Small intestine (tissue), 16 donors: ENCODE measurements at places on chromosomes 6 and 20. TPM values are rescaled to one million over a fixed set of nuclear protein-coding genes. Genes with fewer than 3 reads are reported as not detected.

GRCh38 chr20:33099843-33100538 is 20.5 kb downstream of the BPIFB4 start:
- no peaks in the 10 kb centered on the region for H3K36me3 ChIP-seq
- H3K4me1 ChIP-seq: no peaks in the 10 kb centered on the region
- H3K4me3 ChIP-seq: no peak overlapping the region
- H3K27me3 ChIP-seq: no peaks in the 10 kb centered on the region
- H3K27ac ChIP-seq: no peak overlapping the region

DNA sequence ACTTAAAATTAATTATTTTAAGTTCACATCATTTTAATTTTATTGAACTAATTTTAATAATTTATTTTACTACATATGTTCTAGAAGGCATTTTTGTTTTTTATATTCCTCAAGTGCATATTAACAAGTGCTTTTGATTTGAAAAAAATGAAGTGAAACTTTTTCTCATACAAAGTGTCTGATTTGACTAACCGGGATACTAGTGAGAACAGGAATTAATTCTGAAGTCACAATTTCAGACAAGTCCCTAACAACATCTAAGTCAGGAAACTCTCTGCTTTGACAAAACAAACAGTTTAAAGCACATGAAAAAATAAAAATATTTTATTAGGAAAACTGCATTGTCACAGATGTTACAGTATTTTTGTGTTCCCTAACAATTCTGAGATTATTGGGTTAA is 1166.3 kb upstream of the CITED2 start:
- no peaks in the 10 kb centered on the region for H3K4me1 ChIP-seq
- no peak for DNase-seq
- no peak overlapping the region for H3K27ac ChIP-seq
- no peaks in the 10 kb centered on the region for H3K27me3 ChIP-seq

DNA sequence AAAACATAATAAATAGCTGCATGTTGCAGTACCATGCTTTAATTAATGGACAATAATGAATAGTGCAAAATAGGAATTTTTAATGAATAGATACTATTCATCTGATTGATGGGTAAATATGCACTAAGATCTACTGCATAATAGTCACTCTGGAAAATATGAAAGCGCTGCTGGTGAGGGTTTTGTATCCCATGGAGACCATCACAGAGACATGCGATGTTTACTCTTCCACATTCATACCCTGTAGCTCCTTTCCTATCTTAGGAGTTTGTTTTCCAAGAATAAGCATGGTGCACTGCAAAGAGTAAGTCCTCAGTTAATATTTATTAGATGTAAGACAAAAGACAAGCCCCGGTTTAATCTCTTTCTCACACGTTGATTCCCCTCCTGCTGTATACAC is 81.4 kb downstream of the NRSN1 start:
- no peak for DNase-seq
- peaks cover 4% of the 10 kb centered on the region for H3K36me3 ChIP-seq
- no peak overlapping the region for H3K27ac ChIP-seq
- no peak overlapping the region for H3K4me3 ChIP-seq

DNA sequence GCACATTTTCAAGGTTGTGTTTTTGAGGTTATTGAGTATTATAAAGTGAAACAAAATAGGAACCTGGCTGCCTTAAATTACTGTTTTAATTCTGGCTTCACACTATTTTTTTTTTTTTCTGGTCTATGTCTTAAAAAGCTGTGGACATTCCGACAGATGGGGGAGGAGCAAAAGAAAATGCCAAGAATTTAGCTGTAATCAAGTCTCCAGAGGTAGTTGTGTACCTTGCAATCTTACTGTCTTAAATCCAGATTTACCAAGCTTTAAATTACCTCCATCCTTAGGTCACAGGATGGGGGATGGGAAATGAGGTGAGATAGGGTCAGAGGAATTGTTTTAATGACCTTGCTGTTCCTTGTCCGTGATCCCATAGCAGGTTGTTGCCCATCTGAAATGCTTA is 182.8 kb downstream of the UTRN start:
- H3K4me3 ChIP-seq: no peak overlapping the region
- no peak overlapping the region for H3K27ac ChIP-seq
- no peaks in the 10 kb centered on the region for H3K27me3 ChIP-seq

DNA sequence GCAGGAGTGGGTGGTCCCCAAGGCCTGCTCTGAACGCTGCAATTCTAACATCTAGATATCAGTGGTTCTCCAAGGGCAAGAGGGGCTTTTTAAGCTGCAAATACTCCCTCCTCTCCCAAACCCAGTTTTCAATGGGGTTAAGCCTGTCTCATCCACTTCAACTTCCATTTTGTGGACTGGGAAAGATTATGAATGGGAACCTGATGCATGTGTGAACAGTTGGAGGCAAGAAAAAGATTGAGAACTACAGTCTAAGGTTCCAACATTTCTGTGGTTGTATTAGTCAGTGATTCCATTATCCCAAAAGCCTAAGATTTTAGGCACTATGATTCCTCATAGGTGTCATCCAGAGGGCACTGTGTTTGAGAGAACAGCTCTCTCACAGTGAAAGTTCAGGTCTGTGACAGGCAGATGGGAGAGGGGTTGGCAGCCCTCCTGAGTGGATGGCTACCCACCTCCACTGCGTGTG is 53.7 kb downstream of the HNF4A start:
- peaks cover 3% of the 10 kb centered on the region for H3K27me3 ChIP-seq
- peaks cover 89% of the 10 kb centered on the region for H3K4me1 ChIP-seq
- peak overlapping the region; percentile 87 for H3K27ac ChIP-seq
- H3K36me3 ChIP-seq: no peaks in the 10 kb centered on the region
- DNase-seq: no peak

GRCh38 chr20:8183526-8183925 is 51.5 kb downstream of the PLCB1 start:
- H3K27ac ChIP-seq: no peak overlapping the region
- no peak for DNase-seq
- H3K36me3 ChIP-seq: no peaks in the 10 kb centered on the region

DNA sequence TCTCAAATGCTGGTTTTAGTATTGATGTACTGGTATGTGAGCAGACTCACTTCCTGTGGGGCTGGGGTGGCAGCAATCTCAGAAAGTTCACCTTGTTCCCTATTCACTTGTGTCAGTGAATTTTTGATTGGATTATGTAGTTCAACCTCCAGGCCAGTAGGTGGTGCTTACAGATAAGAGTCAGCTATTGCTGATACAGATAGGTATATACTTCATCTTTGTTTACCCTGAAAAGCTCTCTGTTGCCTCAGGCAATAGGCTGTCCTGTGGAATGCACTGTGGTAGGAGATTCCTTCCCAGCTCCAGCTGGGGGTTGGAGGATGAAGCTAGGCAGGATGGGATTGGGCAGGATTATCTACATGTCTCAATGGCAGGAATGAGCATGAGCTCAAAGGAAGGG is 851.2 kb upstream of the EYS start:
- no peaks in the 10 kb centered on the region for H3K4me1 ChIP-seq
- no peaks in the 10 kb centered on the region for H3K36me3 ChIP-seq
- DNase-seq: no peak
- H3K27ac ChIP-seq: no peak overlapping the region
- no peaks in the 10 kb centered on the region for H3K27me3 ChIP-seq

GRCh38 chr6:134152767-134153485 is 100.5 kb upstream of the SLC2A12 start:
- no peaks in the 10 kb centered on the region for H3K4me1 ChIP-seq
- H3K4me3 ChIP-seq: no peak overlapping the region
- H3K36me3 ChIP-seq: no peaks in the 10 kb centered on the region
- H3K27me3 ChIP-seq: no peaks in the 10 kb centered on the region
- no peak overlapping the region for H3K27ac ChIP-seq

- peak; percentile 23 for DNase-seq
- no peak overlapping the region for H3K4me3 ChIP-seq
- no peaks in the 10 kb centered on the region for H3K27me3 ChIP-seq
- H3K27ac ChIP-seq: no peak overlapping the region
- no peaks in the 10 kb centered on the region for H3K36me3 ChIP-seq
Measured at GRCh38 chr6:113731541-113731940, 125.6 kb upstream of the MARCKS start.

DNA sequence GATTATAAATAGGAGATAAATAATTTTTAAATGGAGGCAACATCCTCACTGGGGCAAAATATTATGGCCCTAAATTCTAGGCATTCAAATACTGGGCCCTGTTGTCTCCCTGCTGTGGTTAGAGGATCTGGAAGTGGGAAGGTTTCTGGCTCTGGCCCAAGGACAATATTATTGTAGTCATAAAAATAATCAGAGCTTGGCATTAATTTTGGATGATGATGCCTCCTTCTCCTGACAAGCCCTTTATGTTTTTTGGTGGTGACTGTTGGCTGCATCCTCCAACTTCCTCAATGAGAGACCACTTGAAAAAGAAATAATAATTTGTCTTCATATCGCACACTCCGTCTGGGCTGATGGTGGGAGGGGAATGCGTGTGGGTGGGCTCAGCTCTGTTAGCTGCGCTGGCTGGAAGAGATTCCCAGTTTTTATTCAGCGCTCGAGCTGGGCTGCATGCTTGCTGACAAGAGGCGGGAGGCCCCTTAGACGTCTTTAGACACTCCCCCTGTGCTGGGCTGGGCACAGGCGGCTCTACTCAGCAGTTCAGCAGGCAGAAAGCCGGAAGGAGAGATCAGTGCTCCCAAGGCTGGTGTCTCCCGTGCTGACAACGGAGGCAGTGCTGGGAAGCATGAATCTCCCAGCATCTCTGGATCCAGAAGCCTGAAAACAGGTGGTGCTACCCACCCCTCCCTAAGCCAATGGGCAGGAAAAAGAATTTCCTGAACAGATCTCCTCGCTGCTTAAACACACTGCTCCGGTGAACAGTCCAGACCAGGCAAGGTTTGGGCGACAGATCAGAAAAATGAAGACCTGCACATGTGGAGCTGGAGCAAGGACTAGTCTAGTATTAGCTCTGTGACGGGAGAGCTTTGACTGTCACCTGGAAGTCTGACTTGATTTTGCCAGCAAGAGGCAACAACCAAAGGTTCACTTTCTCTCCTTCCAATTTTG is 97.7 kb downstream of the SYCP2 start:
- H3K36me3 ChIP-seq: no peaks in the 10 kb centered on the region
- H3K27ac ChIP-seq: no peak overlapping the region
- H3K4me1 ChIP-seq: peaks cover 11% of the 10 kb centered on the region
- DNase-seq: peak; percentile 82
- H3K4me3 ChIP-seq: peak overlapping the region; percentile 3
- H3K27me3 ChIP-seq: no peaks in the 10 kb centered on the region

DNA sequence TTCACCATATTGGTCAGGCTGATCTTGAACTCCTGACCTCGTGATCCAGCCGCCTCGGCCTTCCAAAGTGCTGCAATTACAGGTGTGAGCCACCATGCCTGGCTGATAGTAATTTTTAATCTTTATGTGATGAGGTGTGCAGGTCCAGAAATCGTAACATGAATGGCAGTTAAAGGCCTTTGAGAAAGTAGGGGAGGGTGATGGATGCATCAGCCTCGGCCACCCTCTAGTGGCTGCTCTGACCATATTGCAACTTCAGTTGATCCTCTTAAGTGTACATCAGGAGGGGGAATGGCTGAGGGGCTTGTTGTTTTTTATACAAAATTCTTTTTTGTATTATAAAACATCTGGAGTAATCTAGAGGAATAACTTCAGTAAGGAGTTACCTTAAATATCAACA is 193.0 kb downstream of the ZFAND3 start:
- no peak overlapping the region for H3K4me3 ChIP-seq
- no peak overlapping the region for H3K27ac ChIP-seq
- DNase-seq: peak; percentile 51

GRCh38 chr6:35294308-35294945 is 3.2 kb upstream of the DEF6 start:
- peaks cover 18% of the 10 kb centered on the region for H3K4me1 ChIP-seq
- peaks cover 17% of the 10 kb centered on the region for H3K36me3 ChIP-seq
- no peak overlapping the region for H3K4me3 ChIP-seq
- peak; percentile 73 for DNase-seq
- H3K27me3 ChIP-seq: no peaks in the 10 kb centered on the region
- H3K27ac ChIP-seq: no peak overlapping the region

Gene ERVFRD-1
- not detected for polyA plus RNA-seq

Gene OPN5
- polyA plus RNA-seq: not detected
